Stimulated activated CD8-positive, alpha-beta memory T cell treated with anti-CD3 and anti-CD28 coated beads, Interleukin-7, amount 100 ng/mL, for 1 hour (primary cell): ENCODE measurements at places on chromosomes 4 and X.

DNA sequence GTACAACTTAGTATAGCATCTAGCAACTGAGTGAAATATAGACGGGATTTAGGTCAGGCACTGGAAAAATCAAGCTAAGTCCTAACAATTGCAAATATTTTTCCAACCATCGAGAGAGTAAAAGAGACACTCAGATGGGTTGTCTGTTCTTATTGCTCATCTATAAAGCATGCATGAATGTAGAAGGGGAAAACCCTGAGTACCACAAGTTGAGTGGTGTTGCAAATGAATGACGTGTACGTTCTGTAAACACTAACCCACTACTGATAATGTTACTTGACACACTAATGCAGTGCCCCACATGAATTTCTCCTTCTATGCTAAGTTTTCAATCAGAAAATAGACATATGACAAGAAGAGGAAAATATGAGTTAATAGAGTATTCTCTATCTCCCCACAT lies 211.2 kb downstream of the COX18 start:
- DNase-seq = no peak

DNA sequence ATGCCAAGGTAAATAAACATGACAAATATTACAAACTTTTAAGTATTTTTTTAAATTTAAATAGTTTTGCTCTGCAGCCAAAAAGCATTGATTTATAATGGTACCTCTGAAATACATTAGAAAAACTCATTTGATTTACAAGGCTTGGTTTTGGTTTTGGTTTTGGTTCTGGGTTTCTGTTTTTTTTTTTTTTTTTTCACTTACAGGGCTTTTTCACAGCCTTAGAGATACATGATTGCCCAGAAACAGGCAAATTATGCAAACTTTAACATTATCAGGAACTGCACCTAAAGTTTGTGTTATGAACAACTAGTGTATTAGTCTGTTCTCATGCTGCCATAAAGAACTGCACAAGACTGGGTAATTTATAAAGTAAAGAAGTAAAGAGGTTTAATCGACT lies 196.4 kb upstream of the DDX53 start:
- no peak for DNase-seq

DNA sequence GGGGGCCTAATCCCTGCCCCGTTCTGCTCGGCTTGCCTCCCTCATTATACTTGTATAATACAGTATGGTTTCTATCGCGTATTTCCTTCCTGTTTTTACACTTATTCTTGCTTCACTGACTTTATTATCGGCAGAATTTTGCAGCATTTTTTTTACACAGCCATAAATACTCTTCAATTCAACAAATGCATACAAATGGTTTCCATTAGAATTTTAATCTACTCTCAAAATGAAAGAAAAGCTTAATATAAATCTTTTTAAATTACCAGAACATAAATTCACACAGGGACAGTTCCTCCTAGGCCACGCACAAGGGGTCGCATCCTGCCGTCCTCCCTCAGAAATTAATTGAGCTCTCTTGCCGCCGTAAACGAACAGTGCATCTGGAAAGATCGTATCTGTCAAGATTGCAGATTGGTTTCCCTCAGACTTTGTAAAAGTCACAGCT lies 42.9 kb downstream of the DCTD start:
- DNase-seq = no peak

DNA sequence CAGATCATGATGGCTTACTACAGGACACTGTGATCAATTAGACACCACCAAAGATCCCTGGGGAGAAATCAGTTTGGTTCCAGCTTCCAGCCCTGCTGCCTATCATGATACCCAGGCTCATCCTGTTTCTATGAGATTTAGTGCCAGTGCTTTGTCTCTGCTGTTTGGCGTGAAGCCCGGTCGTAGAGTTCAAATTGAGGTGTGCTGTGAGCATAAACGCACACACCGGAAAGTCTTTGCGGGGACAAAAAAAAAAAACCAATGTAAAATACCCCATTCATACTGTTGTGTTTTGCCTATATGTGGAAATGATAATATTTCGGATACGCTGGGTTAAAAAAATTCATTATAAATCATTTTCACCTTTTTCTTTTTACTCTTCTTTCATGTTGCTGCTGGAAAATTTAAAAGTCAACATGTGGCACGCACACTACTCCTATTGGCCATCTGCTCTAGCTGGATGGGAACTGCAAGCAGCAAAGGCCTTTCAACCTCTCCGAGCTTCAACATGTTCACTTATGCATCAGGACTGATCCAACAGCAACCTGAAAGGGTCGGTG lies 607 bp upstream of the DKC1 start:
- DNase-seq = no peak

DNA sequence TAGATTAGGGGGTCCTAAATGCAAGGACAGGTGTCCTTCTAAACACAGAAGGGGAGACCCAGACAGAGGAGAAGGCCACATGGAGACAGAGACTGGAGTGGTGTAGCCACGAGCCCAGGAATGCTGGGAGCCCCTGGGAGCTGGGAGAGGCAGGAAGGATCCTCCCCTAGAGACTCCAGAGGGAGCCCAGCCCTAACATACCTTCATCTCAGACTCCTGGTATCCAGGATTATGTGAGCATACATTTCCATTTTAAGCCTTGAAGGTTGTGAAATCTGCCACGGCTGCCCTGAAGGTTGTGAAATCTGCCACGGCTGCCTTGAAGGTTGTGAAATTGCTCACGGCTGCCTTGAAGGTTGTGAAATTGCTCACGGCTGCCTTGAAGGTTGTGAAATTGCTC lies 148.4 kb downstream of the ASMT start:
- no peak for DNase-seq

DNA sequence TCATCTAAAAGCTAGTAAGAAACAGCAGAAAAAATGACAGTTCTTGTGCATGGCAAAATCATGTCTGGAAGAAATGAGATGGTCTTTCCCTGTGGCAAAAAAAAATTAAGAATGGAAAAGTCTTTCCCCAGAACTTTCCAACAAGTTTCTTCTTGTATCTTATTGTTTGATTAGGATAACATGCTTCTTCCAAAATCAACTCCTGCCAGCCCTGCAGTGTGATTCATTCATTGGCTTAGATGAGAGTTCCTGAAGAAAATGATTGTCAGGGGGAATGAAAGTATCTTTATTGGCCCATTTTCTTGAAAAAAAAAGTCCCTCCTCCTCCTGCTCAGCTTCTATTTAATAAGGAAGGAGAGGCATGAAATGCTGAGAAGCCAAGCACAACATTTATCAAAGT lies 407.7 kb downstream of the ARAP2 start:
- DNase-seq = no peak

DNA sequence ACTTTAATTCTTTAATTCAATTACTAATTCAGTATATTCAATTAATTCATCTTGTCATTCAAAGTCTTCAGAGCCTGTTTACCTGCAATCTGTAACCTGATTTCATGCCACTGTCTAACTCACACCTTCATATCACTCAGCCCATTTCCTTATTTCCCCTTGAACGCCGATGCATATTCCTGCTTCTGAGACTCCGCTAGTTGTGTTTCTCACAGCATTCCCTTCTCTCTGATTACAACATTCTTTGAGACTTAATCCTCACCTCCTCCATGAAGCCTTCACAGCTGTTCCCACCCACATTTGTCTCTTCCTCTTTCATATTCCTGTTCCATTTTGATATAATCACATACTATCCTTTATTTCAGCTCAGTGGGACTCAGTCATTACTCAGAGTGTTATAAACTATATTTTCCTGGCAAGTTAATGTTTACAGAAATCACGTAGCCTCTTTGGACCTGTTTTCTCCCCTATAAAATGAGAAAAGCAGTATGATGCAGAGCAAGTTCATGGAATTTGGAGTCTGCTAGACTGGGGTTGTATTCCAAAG lies 69.0 kb downstream of the MAP9 start:
- no peak for DNase-seq

GRCh38 chr4:8746523-8747466 lies 124.8 kb downstream of the HMX1 start:
- DNase-seq = no peak

DNA sequence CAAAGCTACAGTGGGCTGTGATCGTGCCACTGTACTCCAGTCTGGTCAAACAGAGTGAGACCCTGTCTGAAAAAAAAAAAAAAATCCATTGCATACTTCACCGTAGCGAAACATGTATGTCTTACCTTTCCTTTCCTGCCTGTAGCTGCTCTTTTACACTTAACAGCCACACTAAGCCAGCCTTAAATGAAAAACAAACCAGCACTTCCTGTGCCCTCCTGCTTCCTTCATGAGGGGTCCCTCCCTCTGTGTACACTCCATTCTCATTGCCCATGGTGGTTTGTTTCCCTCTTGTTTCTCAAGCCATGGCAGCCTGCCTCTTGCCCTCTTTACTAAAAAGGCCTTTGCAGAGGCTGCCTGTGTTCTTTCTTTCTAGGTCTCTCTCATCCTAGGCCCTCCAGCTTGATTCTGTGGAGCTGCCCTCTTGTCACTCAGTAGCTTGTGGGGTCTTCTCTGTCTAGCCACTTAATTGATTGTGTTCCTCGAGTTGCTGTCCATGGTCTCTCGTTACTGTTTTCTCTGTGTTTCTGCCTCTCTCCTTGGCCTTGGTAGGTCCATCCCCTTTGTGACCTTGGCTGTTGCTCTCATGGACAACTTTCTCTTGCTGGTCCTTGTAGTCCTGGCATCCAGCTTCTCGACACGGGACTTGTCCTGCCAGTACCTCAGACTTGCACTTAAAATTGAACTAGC lies 52.1 kb upstream of the MSANTD1 start:
- no peak for DNase-seq

DNA sequence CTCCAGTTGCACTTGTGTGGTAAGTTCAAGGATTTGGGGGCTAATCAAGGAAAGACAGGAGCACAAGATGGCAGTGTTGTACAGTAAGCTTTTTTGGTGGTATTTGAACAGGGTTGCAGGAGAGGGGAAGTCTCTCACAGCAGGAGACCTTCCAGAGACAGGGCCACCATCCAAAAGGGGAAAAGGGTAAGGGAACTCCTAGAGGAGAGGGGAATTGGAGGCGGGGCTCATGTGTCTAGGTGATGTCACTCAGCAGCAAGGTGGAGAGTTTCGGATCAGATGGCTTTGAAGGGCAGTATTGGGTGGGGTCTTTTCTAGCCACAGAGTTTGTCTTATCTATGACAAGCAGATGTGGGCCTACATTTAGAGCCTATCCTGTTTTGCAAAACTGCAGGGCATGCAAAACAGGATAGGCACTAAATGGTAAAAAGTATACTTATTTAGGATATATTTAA lies 13.4 kb upstream of the RNF175 start:
- DNase-seq = no peak

DNA sequence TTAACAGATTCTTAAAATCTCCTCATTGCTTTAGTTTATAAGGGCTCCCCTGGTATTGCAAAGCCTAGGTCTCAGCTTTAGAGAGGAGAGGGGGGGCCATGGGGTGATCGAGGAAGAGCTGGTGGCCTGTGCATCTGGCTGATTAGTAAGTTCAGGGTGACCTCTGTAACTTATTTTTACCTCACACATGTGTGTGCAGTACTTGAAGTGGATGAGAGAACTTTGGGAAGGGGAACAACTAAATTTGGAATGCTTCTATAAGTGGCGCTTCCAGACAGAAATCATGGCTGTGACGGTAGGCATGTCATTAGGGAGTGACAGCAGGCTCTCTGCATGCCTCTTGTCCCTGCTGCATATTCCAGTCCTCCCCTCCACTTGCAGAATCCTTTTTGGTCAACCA lies 41.9 kb downstream of the FRAS1 start:
- no peak for DNase-seq

DNA sequence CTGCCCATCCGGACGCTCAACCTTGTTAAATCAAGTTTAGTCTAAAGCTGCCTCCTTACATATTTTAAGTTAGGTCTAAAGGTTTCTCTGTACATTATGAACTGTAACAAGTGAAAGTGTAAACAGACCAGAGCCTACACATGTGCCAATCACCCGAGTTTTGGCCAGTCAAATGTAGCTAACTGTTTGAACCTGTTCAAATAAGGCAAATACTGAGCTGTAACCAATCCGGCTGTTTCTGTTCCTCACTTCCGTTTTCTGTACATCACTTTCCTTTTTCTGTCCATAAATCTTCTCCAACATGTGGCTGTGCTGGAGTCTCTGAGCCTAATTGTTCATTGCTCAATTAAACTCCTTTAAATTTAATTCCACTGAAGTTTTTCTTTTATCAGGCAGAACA lies 113.3 kb upstream of the SHISA3 start:
- no peak for DNase-seq

- no peak for DNase-seq
These were observed 334.9 kb upstream of the GATB start for GRCh38 chr4:152095701-152096070.

- no peak for DNase-seq
These were observed 195.4 kb downstream of the AFAP1 start for GRCh38 chr4:7744142-7744804.

GRCh38 chr4:140135529-140136088 lies 18.4 kb downstream of the MAML3 start:
- DNase-seq = no peak
